ENCODE measurements at places on chromosomes 11 and 22. TPM values are rescaled to one million over a fixed set of nuclear protein-coding genes. Genes with fewer than 3 reads are reported as not detected.

The TSGA10IP gene
- not detected for polyA plus RNA-seq

The OR4A47 gene
- not detected for polyA plus RNA-seq

The P2RY2 gene
- 0.13 TPM for polyA plus RNA-seq

The VEGFB gene
- 34.8 TPM for polyA plus RNA-seq

The MRGPRX4 gene
- polyA plus RNA-seq: not detected

The LMO1 gene
- not detected for polyA plus RNA-seq

The NLRX1 gene
- 5.6 TPM for polyA plus RNA-seq

The GPHA2 gene
- polyA plus RNA-seq: not detected

The TRIM48 gene
- polyA plus RNA-seq: not detected

The OR56A1 gene
- polyA plus RNA-seq: not detected

The OR5B21 gene
- polyA plus RNA-seq: not detected

The CD82 gene
- 544 TPM for polyA plus RNA-seq

The DNAJB7 gene
- 0.09 TPM for polyA plus RNA-seq

The FKBP2 gene
- polyA plus RNA-seq: 101 TPM

The SYNGR1 gene
- 9.1 TPM for polyA plus RNA-seq

The MEN1 gene
- polyA plus RNA-seq: 36.4 TPM

The ZNF202 gene
- polyA plus RNA-seq: 13.8 TPM

The OR6T1 gene
- polyA plus RNA-seq: not detected

The KRTAP5-1 gene
- polyA plus RNA-seq: not detected

The ARHGEF17 gene
- not detected for polyA plus RNA-seq

The SLC22A9 gene
- not detected for polyA plus RNA-seq

The PGR gene
- polyA plus RNA-seq: not detected

The GTSE1 gene
- not detected for polyA plus RNA-seq

The ACR gene
- polyA plus RNA-seq: not detected

The RFPL2 gene
- not detected for polyA plus RNA-seq

The RAB39A gene
- polyA plus RNA-seq: 0.69 TPM

The EHD1 gene
- polyA plus RNA-seq: 210 TPM

The USH1C gene
- not detected for polyA plus RNA-seq

The MS4A6A gene
- 2.4 TPM for polyA plus RNA-seq

The DGCR8 gene
- polyA plus RNA-seq: 4.8 TPM

The ANO1 gene
- not detected for polyA plus RNA-seq

The NXPE2 gene
- polyA plus RNA-seq: not detected

The BRSK2 gene
- polyA plus RNA-seq: not detected

The INS gene
- polyA plus RNA-seq: not detected

The OR8D1 gene
- not detected for polyA plus RNA-seq

The FDXACB1 gene
- polyA plus RNA-seq: 6.8 TPM

The TYR gene
- polyA plus RNA-seq: not detected

The MUC2 gene
- polyA plus RNA-seq: not detected

The ZMAT5 gene
- 49.8 TPM for polyA plus RNA-seq

The OR6X1 gene
- not detected for polyA plus RNA-seq

The FIBIN gene
- not detected for polyA plus RNA-seq

The NAV2 gene
- polyA plus RNA-seq: 0.19 TPM

The MS4A1 gene
- polyA plus RNA-seq: 845 TPM

The TIMP3 gene
- polyA plus RNA-seq: not detected

The C11orf42 gene
- polyA plus RNA-seq: not detected

The CSF2RB gene
- 17.6 TPM for polyA plus RNA-seq

The ABTB2 gene
- 0.04 TPM for polyA plus RNA-seq

The COA4 gene
- polyA plus RNA-seq: 66.9 TPM

The OR52E8 gene
- polyA plus RNA-seq: not detected

The LRRN4CL gene
- polyA plus RNA-seq: not detected

The OR2AT4 gene
- not detected for polyA plus RNA-seq

The RIC3 gene
- 5.5 TPM for polyA plus RNA-seq
